Gastrocnemius medialis (tissue), 4 donors: ENCODE measurements at places on chromosomes 2 and 18. TPM values are rescaled to one million over a fixed set of nuclear protein-coding genes. Genes with fewer than 3 reads are reported as not detected.

DAW1 gene
- not detected for total RNA-seq

DNA sequence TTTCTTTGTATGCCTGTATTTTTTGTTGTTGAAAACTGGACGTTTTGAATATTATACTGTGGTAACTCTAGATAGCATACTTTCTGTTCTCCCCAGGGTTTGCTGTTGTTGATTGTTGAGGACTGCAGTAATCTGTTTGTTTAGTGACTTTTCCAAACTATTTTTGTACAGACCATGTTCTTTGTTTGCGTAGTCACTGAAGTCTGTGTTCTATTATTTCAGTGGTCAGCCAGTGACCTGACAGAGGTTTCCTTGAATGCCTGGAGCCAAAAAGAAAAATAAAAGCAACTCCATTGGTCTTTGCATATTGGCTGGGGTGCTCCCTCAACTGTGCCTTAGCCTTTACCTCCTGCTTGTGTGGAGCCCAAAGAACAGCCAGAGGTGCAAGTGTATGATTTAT is 42.7 kb upstream of the PHLPP1 start:
- DNase-seq: no peak
- no peaks in the 10 kb centered on the region for H3K36me3 ChIP-seq
- H3K4me3 ChIP-seq: no peak overlapping the region
- H3K27me3 ChIP-seq: no peaks in the 10 kb centered on the region
- no peaks in the 10 kb centered on the region for H3K4me1 ChIP-seq

DNA sequence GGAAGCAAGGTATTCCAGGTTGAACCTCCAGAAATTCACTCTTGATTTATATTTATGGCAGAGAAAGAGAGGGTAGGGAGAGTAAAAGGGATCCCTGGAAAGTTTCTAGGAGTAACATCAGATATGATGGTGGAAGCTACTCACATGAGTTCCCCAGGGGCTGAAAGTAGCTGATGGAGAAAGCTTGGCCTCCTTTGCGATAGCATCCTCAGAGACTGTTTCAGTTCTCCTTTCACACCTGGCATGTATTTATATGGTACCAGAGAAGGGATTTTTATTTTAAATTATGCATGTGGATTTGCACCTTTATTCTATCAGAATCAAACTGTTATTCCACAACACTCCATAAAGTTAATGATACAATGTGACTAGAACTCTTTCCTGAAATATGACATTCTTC is 126.3 kb upstream of the OSR1 start:
- no peak overlapping the region for H3K27ac ChIP-seq
- no peaks in the 10 kb centered on the region for H3K4me1 ChIP-seq
- H3K4me3 ChIP-seq: no peak overlapping the region
- no peak for DNase-seq

EPAS1 gene
- total RNA-seq: 61.5 TPM

ICA1L gene
- 7.4 TPM for total RNA-seq

AOX1 gene
- 28.7 TPM for total RNA-seq

TYW5 gene
- 3.3 TPM for total RNA-seq

GRCh38 chr2:11977766-11978524 is 231.5 kb downstream of the LPIN1 start:
- DNase-seq: no peak
- H3K36me3 ChIP-seq: no peaks in the 10 kb centered on the region
- no peak overlapping the region for H3K4me3 ChIP-seq
- no peaks in the 10 kb centered on the region for H3K4me1 ChIP-seq
- no peaks in the 10 kb centered on the region for H3K27me3 ChIP-seq

DNA sequence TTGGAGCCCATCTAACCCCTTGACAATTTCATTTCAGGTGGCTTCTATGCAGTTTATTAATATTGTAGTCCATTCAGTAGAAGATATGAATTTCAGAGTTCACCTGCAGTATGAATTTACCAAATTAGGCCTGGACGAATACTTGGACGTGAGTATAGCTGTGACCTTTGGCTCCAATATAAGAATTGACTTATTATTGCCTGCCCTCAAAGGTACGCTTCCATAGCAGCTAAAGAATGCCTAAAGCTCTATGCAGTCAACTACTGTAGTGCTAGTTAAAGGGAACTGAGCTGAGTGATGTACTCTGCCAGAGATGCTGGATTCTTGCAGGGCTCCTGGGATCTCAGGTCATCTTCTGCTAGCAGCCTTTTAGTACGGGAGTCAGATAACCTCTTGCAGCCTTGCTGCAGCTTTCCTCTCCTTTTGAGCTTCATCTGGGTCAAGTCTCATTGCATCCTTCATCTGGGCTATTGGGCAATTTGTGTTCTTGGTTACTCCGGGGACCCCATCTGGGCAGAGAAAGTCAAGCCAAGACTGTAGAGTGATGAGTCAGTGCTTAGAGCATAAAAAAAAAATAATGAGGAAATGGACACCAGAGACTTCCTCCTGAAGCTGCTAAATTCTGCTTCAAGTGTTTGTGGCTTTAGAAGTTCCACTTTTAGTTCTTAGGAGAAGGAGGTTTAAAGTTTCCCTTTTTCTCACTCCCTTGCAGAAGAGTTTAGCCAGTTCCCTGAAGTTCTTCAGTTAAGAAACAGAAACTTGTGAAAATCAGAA is 105.6 kb downstream of the PRPF40A start:
- H3K36me3 ChIP-seq: no peaks in the 10 kb centered on the region
- peak; percentile 53 for DNase-seq
- peak overlapping the region; percentile 75 for H3K27ac ChIP-seq
- H3K4me3 ChIP-seq: no peak overlapping the region

DNA sequence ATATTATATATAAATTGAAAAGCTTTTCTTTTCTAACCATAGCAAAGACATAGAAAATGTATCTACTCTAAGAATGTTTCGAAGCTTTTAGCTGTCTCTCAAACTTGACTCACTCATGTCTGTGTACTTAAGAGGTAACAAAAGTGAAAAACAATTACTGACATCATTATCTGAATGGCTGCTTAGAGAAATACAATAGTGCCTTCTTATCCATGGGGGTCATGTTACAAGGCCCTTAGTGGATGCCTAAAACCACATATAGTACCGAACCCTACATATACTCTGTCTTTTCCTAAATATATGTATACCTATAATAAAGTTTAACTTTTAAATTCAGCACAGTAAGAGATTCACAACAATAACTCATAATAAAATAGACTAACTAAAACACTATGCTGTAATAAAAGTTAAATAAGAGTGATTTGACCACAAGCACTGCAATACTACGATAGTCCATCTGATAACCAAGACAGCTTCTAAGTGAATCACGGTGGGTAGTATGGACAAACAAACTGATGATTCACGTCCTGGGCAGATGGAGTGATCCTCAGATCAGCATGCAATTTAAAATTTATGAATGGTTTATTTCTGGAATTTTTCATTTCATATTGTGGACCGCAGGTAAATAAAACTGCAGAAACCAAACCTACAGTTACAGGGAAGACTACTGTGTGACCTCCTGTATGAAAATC is 246.2 kb downstream of the XIRP2 start:
- H3K27ac ChIP-seq: no peak overlapping the region
- no peaks in the 10 kb centered on the region for H3K36me3 ChIP-seq
- no peaks in the 10 kb centered on the region for H3K27me3 ChIP-seq
- H3K4me3 ChIP-seq: no peak overlapping the region
- DNase-seq: no peak

DNA sequence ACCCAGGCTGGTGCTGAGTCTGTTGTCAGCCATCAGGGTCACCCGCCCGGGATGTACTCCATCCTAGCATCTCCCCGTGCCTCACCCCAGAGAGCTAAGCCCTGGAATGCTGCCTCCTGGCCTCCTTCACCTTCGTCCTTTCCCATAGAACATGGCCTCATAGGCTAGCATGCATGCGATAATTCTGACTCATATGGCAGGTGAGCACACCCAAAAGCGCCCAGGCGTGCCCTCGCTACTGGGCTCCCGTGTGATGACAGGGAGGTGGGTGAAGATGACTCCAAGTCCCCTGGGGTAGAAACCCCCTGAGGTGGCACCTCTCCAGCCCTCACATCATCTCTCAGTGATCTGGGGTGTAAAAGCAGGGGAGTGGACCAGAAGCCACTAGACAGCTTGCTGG is 7.3 kb downstream of the SPR start:
- no peak overlapping the region for H3K4me3 ChIP-seq
- peaks cover 16% of the 10 kb centered on the region for H3K4me1 ChIP-seq
- H3K36me3 ChIP-seq: no peaks in the 10 kb centered on the region

- H3K4me3 ChIP-seq: no peak overlapping the region
- H3K27me3 ChIP-seq: no peaks in the 10 kb centered on the region
- no peak overlapping the region for H3K27ac ChIP-seq
- DNase-seq: no peak
These were observed 50.1 kb upstream of the CRACDL start for GRCh38 chr2:98985905-98986666.

RAD51AP2 gene
- not detected for total RNA-seq

- H3K36me3 ChIP-seq: no peaks in the 10 kb centered on the region
- DNase-seq: no peak
- no peak overlapping the region for H3K4me3 ChIP-seq
- H3K4me1 ChIP-seq: no peaks in the 10 kb centered on the region
- no peaks in the 10 kb centered on the region for H3K27me3 ChIP-seq
- no peak overlapping the region for H3K27ac ChIP-seq
These were observed 75.2 kb upstream of the RMDN2 start for GRCh38 chr2:37849911-37850310.

GRCh38 chr18:2302628-2303516 is 268.4 kb downstream of the METTL4 start:
- no peaks in the 10 kb centered on the region for H3K36me3 ChIP-seq
- no peaks in the 10 kb centered on the region for H3K27me3 ChIP-seq
- no peak overlapping the region for H3K27ac ChIP-seq
- DNase-seq: no peak
- no peaks in the 10 kb centered on the region for H3K4me1 ChIP-seq

OXER1 gene
- total RNA-seq: not detected

GRCh38 chr2:64492821-64493220 is 31.3 kb upstream of the AFTPH start:
- DNase-seq: no peak
- no peaks in the 10 kb centered on the region for H3K27me3 ChIP-seq
- no peak overlapping the region for H3K4me3 ChIP-seq
- H3K4me1 ChIP-seq: peaks cover 12% of the 10 kb centered on the region
- no peak overlapping the region for H3K27ac ChIP-seq

HOXD3 gene
- total RNA-seq: not detected

ANKRD36C gene
- 1.8 TPM for total RNA-seq

SMYD1 gene
- total RNA-seq: 107 TPM

TRIM43 gene
- not detected for total RNA-seq

GRCh38 chr2:108612514-108613183 is 78.4 kb downstream of the LIMS1 start:
- DNase-seq: no peak
- no peak overlapping the region for H3K4me3 ChIP-seq
- H3K27me3 ChIP-seq: no peaks in the 10 kb centered on the region
- H3K36me3 ChIP-seq: no peaks in the 10 kb centered on the region
- peaks cover 22% of the 10 kb centered on the region for H3K4me1 ChIP-seq

MAP4K3 gene
- total RNA-seq: 23.0 TPM

DNA sequence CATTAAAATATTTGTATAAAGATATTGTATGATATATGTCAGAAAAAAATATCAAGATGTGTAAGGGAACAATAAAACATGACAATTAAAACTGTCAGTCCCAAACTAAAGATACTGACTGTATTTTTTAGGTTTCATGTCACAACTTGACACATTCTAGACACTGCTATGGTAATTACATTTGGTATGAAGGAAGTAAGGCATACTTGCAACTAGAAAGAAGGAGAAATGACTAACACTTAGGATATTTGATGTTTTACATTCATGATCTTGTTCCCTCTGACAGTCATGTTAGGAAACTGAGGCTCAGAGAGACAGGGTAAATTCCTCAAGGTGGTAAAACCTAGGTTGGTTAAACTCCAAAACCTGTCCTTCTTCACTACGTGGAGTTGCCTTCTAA is 68.3 kb downstream of the TMEFF2 start:
- DNase-seq: no peak
- H3K27ac ChIP-seq: no peak overlapping the region
- H3K36me3 ChIP-seq: no peaks in the 10 kb centered on the region
- no peaks in the 10 kb centered on the region for H3K4me1 ChIP-seq

CACNB4 gene
- total RNA-seq: 0.04 TPM

- no peaks in the 10 kb centered on the region for H3K27me3 ChIP-seq
- H3K4me1 ChIP-seq: peaks cover 12% of the 10 kb centered on the region
- H3K27ac ChIP-seq: no peak overlapping the region
- no peak overlapping the region for H3K4me3 ChIP-seq
- peaks cover 48% of the 10 kb centered on the region for H3K36me3 ChIP-seq
- no peak for DNase-seq
These were observed 41.5 kb downstream of the MARCHF7 start for GRCh38 chr2:159753797-159754196.

- no peaks in the 10 kb centered on the region for H3K4me1 ChIP-seq
- no peak overlapping the region for H3K4me3 ChIP-seq
These were observed 32.0 kb upstream of the TMEM18 start for GRCh38 chr2:709138-709765.

GRCh38 chr2:172282944-172283343 is 144.4 kb upstream of the ITGA6 start:
- peaks cover 24% of the 10 kb centered on the region for H3K4me1 ChIP-seq
- no peaks in the 10 kb centered on the region for H3K36me3 ChIP-seq
- H3K27ac ChIP-seq: no peak overlapping the region
- H3K4me3 ChIP-seq: no peak overlapping the region
- no peaks in the 10 kb centered on the region for H3K27me3 ChIP-seq
- no peak for DNase-seq

DNA sequence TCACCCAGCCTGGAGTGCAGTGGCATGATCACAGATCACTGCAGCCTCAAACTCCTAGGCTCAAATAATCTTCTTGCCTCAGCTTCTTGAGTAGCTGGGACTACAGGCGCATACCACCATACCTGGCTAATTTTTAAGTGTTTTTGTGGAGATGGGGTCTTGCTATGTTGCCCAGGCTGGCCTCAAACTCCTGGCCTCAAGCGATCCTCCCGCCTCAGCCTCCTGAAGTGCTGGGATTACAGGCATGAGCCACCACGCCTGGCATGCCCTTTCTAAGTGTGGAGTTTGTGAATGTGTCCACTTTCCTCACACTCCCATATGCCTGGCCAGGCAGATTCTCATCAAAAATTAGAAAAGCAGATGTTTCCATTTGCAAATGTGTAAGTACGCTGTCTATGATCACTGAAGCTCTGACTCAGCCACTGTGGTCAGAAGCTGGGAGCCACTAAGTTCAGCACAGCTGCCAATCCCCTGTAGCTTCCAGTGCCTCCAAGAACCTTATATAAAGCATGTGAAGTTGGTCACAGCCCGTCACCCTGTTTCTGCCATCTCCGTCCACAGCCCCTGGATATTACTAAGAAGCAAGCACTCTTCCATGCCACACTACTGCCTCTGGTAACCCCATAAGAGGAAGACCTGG is 155.4 kb downstream of the FAM210A start:
- no peaks in the 10 kb centered on the region for H3K4me1 ChIP-seq
- no peaks in the 10 kb centered on the region for H3K36me3 ChIP-seq
- no peaks in the 10 kb centered on the region for H3K27me3 ChIP-seq
- H3K27ac ChIP-seq: no peak overlapping the region

DNA sequence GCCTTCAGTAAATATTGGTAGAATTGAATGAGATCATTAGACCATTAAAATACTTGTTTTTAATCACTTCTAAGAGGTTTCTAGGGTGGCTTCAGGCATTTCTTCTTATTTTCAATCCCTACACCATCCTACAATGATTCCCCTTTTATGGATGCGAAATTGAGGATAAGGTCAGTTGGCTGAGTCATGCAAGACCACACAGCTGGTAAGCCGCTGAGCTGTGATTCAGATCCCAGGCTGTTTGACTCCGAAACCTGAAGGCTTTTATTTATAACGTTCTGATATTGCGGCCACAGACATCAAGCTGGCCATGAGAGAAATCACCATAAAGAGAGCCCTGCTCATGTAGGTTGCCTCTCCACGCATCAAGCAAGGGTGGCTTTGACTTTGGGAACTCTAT is 133.4 kb downstream of the VAPA start:
- no peaks in the 10 kb centered on the region for H3K27me3 ChIP-seq
- no peak for DNase-seq
- no peak overlapping the region for H3K27ac ChIP-seq
- no peaks in the 10 kb centered on the region for H3K4me1 ChIP-seq
- no peaks in the 10 kb centered on the region for H3K36me3 ChIP-seq
- no peak overlapping the region for H3K4me3 ChIP-seq

POU3F3 gene
- total RNA-seq: not detected
